ENCODE measurements at places on chromosomes 4 and X. TPM values are rescaled to one million over a fixed set of nuclear protein-coding genes. Genes with fewer than 3 reads are reported as not detected.

Gene VCX3B
- total RNA-seq = not detected

Gene XG
- not detected for total RNA-seq

Gene TLL1
- not detected for total RNA-seq

Gene NEIL3
- 38.0 TPM for total RNA-seq

Gene H2BW2
- not detected for total RNA-seq

Gene GUCY1B1
- total RNA-seq = 0.20 TPM

Gene HELT
- not detected for total RNA-seq

Gene F8A2
- total RNA-seq = not detected
